ENCODE measurements at places on chromosomes 2 and 18.

GRCh38 chr2:127565261-127566138 lies 30.0 kb downstream of the MYO7B start:
- DNase-seq, result no peak

DNA sequence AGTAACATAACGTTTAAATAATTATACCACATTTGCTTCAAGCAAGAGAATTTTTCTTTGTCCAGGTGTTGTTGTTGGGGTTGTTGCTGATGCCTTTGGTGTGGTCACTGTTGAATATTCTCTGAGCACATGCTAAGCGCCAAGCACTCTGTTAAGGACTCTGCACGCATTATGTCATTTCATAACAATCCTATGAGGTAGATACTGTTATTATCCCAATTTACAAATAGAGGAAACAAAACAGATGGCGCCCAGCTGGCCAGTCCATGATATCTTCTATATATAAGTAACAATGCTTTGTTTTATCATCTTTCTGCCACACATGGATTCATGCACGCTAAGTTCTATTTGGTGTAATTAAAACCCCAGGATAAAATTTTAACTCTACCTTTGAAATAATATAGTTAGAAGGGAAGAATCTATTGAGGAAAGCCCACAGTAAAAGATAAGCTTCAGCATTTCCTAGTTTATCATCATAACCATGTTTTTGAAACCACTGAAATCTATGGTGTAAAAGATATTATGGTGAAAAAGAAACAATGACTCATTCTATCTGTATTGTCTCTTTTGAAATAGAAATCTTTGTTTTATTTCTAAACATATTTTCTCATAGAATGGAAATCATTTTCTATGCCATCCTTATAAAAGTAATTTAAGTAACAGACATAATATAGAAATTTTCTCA lies 199.7 kb downstream of the PID1 start:
- DNase-seq, result peak; percentile 81

DNA sequence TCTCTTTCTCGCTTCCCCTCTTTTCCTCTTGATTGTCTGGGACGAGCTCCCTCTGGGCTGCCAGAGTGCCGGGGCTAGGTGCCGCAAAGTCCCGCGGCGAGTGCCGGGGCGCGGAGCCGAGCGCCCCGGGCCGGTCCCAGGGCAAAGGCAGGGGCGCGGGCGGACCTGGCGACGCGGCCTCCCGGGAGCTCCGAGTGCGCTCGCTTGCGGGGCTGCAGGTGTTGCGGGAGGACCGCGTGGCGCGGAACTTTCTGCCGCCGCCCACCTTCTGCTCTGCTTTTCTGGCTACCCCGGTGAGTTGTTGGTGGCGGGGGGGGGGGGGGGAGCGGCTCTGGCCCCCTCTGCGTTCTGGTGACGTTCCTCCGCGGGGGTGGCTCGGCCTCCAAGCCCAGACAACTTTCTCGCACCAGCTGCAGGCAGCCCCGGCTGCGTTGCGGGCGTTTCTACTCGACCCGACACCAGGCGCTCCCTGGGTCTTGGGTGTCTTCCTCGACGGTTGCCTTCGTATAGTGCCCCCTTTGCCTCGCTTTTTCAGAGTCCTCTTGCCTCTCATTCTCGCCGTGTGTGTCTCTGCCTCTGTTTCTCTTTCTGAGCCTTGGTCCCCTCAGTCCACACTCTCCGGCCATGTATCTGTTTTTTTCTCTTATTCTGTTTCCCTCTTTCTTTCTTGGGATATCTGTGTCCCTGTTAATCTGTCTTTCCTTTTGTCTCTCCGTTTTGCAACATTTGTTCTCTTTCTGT lies 759 bp downstream of the GALNT13 start:
- no peak for DNase-seq

- DNase-seq, result no peak
Measured at GRCh38 chr2:127256866-127257265, 36.8 kb upstream of the CYP27C1 start.

- no peak for DNase-seq
Measured at GRCh38 chr2:158973116-158973956, 4.9 kb downstream of the TANC1 start.

GRCh38 chr2:215787025-215787424 lies 226.3 kb downstream of the MREG start:
- no peak for DNase-seq

- DNase-seq, result no peak
Measured at GRCh38 chr2:221502270-221503010, 69.7 kb downstream of the EPHA4 start.

GRCh38 chr2:25274868-25275574 lies 66.7 kb downstream of the DNMT3A start:
- peak; percentile 84 for DNase-seq

DNA sequence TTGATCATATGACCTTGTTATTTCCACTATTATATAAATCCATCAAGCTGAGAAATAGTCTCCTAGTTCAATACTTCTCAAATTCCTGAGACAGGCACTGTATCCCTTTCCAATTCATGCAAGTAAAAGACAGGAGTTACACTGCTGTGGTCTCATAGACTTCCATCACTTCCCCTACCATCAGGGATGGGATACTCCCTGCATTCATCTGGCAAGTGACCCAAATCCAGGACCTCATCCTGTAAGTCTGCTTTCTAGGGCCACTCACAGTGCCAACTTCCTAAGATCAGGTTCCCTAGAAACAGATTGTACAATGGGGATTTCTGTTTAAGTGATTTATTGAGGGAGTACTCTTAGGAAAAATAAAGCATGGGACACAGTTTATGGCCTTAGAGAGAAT lies 424.0 kb upstream of the CDH7 start:
- no peak for DNase-seq

DNA sequence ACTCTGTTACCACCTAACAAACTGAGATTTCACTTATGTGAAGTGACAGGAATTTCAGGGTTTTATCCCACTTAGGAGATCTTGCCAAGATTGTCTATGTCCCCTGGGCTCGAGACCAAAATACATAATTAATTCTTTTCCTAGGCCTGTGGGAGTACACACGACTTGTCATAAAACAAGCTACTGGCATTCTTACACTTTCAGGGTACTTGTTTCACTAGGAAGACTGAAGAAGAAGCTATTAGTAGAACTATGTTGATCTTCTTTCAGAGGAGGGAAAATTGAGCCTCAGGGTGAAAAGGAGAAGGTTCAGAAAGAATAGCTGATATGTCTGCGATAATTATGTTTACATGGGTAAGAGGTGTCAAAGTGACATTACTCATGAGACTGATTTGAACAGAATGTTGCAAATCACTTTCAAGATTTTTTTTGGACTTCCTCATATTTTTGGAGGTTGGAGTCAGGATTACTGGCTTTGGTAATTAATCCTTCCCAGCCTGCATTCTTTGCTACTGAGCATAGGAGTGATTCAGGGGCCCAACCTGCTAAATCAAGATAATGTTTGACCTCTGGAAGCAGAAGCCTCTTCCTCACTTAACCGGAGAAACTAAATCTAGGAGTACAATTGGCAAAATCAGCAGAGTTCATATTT lies 240.0 kb upstream of the NT5C1B start:
- DNase-seq, result no peak

DNA sequence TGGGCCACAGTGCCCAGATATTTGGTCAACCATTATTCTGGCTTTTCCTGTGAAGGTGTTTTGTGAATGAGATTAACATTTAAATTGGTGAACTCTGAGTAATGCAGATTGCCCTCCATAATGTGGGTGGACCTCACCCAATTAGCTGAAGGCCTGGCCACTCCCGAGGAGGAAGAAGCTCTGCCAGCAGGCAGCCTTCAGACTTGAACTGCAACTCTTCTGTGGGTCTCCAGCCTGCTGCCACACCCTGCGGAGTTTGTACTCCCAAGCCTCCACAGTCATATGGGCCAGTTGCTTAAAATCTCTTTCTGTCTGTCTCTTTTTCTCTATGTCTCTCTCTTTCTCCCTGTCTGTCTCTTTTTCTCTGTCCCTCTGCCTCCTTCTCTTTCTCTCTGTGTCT lies 262.7 kb downstream of the MYCN start:
- DNase-seq, result no peak

GRCh38 chr2:74020702-74021406 lies 36.1 kb downstream of the TET3 start:
- peak; percentile 55 for DNase-seq

GRCh38 chr2:79530443-79530842 lies 17.6 kb downstream of the CTNNA2 start:
- DNase-seq, result peak; percentile 7

DNA sequence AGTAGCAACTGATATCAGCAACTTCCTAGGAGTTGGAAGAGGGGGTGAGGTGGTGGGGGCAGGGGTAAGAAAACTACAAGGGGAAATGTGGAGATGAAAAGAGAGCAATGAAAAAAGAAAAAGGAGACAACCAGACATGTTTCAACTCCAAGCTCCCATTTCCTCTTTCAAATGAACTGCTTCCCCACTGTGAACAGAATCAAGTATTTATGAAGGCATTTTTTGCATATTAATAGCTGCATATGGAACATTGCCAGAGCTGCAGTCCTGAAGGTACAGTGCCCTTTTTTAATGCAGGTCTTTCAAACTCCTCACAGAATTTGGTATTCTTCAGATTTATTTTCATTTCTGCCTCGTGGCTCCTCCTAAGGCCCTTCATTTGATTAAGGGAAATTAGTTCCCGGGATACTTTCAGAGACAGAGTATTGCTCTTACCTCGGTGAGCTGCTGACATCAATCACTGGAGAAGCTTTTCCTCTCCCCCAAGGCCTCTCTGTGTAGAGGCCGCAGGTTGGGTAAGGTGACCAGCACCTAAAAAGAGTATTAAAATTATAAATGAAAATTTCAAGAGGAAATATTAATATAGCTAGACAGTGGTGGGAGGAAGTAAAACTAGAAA lies 68.4 kb downstream of the KIAA2012 start:
- DNase-seq, result no peak

GRCh38 chr2:195407783-195408182 lies 249.2 kb upstream of the SLC39A10 start:
- DNase-seq, result no peak

- no peak for DNase-seq
Measured at GRCh38 chr2:183389546-183390080, 265.4 kb downstream of the NUP35 start.

GRCh38 chr2:57180042-57180567 lies 866.5 kb upstream of the VRK2 start:
- DNase-seq, result no peak

All from muscle of leg (tissue), 16 donors.